GM23248 (cell line): ENCODE measurements at places on chromosomes 16 and 17. TPM values are rescaled to one million over a fixed set of nuclear protein-coding genes. Genes with fewer than 3 reads are reported as not detected.

Gene WBP2
- 17.4 and 22.9 TPM in 2 replicates for total RNA-seq

Gene HOXB6
- total RNA-seq: 3.8 and 7.5 TPM in 2 replicates

GRCh38 chr17:5019475-5019956, 15.7 kb downstream of the SLC52A1 start:
- H3K4me1 ChIP-seq: no peaks in the 10 kb centered on the region
- H3K4me3 ChIP-seq: no peak overlapping the region

GRCh38 chr17:43217614-43218087, 6.0 kb downstream of the TMEM106A start:
- peaks cover 12% of the 10 kb centered on the region for H3K4me1 ChIP-seq
- no peak overlapping the region for H3K27ac ChIP-seq
- H3K36me3 ChIP-seq: peaks cover 5% of the 10 kb centered on the region; the same call in 1 of the 2 replicates

Gene KRTAP16-1
- not detected in 2 replicates for total RNA-seq

GRCh38 chr17:9644910-9645751, at the start of gene USP43:
TSS of gene USP43 (plus strand) at chr17:9645517. CDS start at chr17:9645633, 116 bp downstream.
- no peaks in the 10 kb centered on the region for H3K36me3 ChIP-seq
- H3K27ac ChIP-seq: no peak within 1 kb of the TSS
- peaks cover 14% of the 10 kb centered on the region for H3K27me3 ChIP-seq
- peak; percentile 31 for DNase-seq
- peaks cover 11% of the 10 kb centered on the region; the same call in 1 of the 2 replicates for H3K4me1 ChIP-seq

DNA sequence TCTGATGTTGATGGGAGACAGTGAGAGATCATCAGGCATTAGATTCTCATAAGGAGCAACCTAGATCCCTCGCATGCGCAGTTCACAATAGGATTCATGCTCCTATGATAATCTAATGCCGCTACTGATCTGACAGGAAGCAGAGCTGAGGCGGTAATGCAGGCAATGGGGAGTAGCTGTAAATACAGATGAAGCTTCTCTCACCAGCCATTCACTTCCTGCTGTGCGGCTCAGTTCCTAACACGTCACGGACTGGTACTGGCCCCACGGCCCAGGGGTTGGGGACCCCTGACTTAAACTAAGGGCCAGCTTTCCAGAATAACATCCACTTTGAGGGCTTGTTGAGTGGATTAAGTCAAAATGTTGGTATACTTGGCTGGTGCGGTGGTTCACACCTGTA, 2.6 kb upstream of the TMEM219 start:
- no peak overlapping the region for H3K27ac ChIP-seq
- no peaks in the 10 kb centered on the region for H3K36me3 ChIP-seq
- peaks cover 9% of the 10 kb centered on the region; the same call in 1 of the 2 replicates for H3K4me1 ChIP-seq

Gene TPSB2
- not detected in 2 replicates for total RNA-seq
